ENCODE measurements at places on chromosomes 12 and 14. TPM values are rescaled to one million over a fixed set of nuclear protein-coding genes. Genes with fewer than 3 reads are reported as not detected.

ENDOU gene
- total RNA-seq: 1.6 TPM

NAV3 gene
- total RNA-seq: 20.3 TPM

KCNJ8 gene
- total RNA-seq: 0.23 TPM

TAS2R9 gene
- total RNA-seq: not detected

STAC3 gene
- total RNA-seq: 3.3 TPM

ZNF891 gene
- total RNA-seq: 2.0 TPM

AQP2 gene
- total RNA-seq: 0.05 TPM

NGB gene
- not detected for total RNA-seq

TAS2R7 gene
- total RNA-seq: not detected

VTI1B gene
- 87.9 TPM for total RNA-seq

ZNF385A gene
- total RNA-seq: 15.6 TPM

TMEM253 gene
- total RNA-seq: 0.90 TPM

LALBA gene
- not detected for total RNA-seq

AKAP3 gene
- 1.8 TPM for total RNA-seq

GPR84 gene
- 0.41 TPM for total RNA-seq

WNT1 gene
- total RNA-seq: not detected

JAG2 gene
- total RNA-seq: 280 TPM

PCED1B gene
- total RNA-seq: 9.7 TPM

IL31 gene
- not detected for total RNA-seq

AKAP6 gene
- total RNA-seq: 4.4 TPM

FAM90A1 gene
- not detected for total RNA-seq

PTGER2 gene
- total RNA-seq: not detected

KIF5A gene
- total RNA-seq: 0.46 TPM

LGR5 gene
- 1.1 TPM for total RNA-seq

ATP2A2 gene
- total RNA-seq: 178 TPM

MDGA2 gene
- 8.1 TPM for total RNA-seq

All from endothelial cell (in vitro differentiated cells).